Activated T-helper 1 cell treated with anti-CD3 and anti-CD28 coated beads, Interleukin-2, amount 50 U/mL, for 16 hours (primary cell): ENCODE measurements at places on chromosomes 12 and 14.

DNA sequence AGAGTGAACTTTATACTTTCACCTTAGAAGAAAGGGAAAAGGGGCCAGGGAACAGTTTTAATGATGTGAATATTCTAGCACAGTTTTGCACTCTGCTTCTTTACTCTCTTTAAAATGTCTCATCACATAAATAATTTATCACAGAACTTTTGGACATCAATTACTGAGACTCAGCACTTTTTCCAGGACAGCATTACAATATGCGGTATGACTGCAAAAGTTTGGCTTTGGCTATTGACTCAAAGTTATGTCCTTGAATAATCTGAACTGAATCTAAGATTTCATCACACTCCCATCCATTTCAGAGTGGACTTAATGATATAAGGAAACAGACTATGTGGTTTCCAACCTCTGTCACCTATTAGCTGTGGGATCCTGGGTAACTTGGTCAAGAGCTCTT, 11.7 kb downstream of the CCER1 start:
- DNase-seq = no peak

GRCh38 chr12:82673698-82674097, 13.0 kb upstream of the TMTC2 start:
- DNase-seq = no peak

DNA sequence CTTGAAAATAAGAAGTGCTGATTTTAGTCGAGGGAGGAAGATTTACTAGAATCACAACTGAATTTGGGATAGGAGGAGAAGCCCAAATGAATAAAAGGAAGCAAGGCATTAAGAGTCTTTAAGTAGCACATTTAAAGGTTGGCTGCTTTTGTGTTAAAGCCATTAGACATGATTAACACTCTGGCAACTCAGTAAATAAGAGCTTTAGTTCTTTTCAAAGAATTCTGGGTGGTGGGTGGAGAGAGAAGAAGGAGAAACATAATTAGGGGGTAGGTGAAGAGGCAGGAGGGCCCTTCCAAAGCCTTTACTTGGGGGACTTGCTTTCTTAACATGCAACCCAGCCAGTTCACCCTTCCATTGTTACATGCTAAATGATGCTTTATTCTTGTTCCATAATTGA, 284.6 kb upstream of the SEL1L start:
- no peak for DNase-seq

DNA sequence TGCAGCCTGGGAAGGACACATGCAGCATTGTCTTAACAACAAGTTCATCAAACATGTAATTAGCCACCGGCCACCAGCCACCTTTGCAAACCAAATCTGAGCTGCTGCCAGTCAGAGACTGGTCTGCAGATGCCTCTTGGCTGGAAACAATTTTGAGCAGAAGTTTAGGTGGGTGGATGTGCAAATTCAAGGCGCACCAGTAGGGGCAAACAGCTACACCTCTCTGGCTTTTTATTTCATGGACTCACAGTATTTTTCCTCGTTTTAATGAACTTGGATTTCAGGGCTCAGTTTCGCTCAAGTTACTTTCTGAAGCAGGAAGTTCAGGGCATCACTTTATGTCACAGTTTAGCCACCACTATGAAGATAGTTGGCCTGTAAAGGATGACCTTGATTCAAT, 94.3 kb downstream of the OTX2 start:
- no peak for DNase-seq

DNA sequence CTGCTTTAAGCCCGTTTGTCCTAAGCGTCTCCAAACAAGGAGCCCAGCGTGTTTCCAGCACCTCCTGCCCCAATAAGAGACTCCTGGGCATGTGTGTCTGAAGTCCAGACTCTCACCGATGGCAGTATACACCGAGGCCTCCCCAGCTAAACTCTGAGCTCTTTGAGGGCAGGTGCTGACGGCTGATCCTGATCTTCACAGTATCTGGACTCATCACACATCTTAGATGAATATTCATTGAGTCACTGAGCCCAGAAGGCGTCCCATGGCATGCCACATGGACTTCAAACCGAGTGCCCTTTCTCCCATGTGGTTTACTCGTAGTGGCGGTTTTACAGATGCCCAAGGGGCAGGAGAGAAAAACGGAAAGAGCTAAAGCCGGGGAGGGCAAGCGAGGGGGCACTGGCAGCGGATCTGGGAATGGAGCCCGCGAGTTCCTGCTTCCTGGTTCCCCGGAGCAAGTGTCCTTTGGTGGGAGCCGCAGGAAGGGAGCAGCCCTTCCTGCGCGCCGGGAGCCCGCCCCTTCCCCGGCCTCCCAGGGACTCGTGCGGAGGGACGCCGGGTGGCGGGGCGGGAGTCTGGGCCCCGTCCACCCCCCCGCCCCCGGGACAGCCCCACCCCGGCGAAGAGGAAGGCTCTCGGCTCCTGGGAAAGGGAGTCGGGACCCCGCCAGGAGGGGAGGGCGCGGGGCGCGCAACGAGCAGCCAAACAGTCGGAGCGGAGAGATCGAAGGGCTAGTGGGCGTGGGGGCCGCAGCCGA, 585 bp upstream of the TEAD4 start:
- DNase-seq = no peak

DNA sequence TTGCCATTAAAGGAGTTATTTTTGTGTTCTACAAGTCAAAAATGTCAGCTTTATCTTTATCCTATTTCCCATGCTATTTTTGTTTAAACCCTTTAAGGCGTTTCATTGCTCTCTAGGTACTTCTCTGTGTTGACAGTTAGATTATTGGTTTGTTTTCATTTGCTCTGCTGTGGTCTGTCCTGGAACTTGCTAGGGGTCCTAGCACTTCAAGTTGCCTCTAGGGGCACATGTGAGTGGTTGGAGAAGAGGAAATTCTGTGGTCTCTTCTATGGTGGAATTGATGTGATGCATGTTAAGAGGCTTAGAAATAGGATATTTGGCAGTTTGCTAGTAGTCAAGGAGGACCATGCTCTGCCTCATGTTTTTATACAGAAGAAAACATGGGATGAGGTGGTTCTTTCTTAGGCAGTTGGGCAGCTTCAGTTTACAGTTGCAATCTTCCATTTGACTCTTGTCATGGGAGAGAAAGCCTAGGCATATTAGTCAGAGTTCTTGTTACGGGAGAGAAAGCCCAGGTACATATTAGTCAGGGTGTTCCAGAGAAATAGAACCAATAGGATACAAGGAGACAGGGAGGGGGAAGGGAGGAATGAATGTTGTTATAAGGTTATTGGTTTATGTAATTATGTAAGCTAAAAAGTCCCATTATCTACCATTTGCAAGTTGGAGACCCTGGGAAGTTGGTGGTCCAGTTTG, 14.4 kb downstream of the TTLL5 start:
- DNase-seq = no peak

DNA sequence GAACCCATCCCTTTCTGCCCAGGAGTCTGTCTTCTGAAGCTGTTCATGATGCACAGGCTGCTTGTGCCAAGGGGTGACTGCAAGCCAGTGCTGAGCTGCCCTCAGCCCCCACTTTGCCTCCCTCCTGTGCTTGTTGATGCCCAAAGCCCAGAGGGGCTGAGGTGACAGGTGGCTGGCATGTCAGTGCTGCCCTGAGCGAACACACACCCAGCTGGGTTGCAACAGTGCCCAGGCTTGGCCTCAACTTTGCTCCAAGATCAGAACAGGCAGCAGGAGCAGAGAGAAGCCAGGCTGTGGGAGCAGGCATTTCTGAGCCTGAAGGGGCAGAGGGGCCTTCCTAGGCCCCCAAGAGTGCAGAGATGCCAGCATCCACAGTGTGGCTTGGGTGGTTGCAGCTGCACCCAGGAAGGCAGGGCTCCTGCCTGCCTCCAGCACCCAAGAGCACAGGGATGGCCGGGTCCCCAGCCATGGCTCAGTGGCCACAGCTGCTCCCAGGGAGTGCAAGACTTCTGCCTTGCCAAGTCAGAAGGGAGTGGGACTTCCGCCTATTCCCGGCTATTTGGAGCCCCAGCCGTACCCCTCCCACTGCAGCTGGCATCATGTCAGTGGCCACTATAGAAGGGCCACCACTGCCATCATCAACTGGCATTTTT, 83.1 kb downstream of the SLC16A7 start:
- DNase-seq = no peak

GRCh38 chr14:35205737-35206136, 83.4 kb downstream of the PRORP start:
- DNase-seq = no peak

- no peak for DNase-seq
Observed at GRCh38 chr14:96272777-96273473, 16.9 kb downstream of the BDKRB1 start.

- no peak for DNase-seq
Observed at GRCh38 chr12:26195641-26196420, 458 bp downstream of the SSPN start.

DNA sequence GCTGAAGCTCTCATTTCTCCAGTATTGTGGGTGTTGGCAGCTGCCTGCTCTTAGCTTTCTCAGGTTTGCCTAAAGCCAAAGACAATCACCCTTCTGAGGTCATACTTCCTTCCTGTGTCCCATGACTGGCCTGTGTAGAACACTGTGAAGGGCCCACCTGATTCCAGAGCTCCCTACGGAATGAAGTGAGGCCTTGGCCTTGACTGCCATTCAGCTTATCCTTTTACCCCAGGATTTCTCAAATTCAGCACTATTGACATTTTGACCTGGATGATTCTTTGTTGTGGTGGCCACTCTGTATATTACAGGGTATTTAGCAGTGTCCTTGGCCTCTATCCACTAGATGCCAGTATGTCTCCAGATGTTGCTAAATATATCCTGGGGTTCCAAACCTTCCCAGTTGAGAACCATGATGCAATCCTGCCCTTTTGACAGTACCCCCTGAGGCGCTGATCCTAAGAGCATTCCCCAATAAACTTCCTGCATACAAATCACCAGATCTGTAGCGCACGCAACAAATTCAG, 112.3 kb upstream of the KRR1 start:
- DNase-seq = no peak
